Tibial nerve (tissue), 4 donors: ENCODE measurements at places on chromosomes 4 and X. TPM values are rescaled to one million over a fixed set of nuclear protein-coding genes. Genes with fewer than 3 reads are reported as not detected.

DNA sequence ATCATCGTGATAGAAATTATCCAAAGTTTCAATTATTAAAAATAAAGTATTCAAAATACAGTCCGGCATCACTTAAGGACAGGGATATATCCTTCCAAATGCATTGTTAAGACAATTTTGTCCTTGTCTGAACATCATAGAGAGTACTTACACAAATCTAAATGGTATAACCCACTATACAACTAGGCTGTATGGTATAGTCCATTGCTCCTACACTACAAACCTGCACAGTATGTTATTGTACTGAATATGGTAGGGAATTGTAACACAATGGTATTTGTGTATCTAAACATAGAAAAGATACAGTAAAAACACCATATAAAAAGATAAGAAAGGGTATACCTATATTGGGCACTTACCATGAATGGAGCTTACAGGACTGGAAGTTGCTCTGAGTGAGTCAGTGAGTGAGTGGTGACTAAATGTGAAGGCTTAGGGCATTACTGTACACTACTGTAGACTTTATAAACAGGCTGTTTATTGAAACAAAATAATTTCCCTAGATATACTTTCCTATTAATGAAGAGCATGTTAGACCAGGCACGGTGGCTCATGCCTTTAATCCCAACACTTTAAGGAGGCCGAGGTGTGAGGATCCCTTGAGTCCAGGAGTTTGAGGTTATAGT, 44.8 kb upstream of the PTPN13 start:
- H3K4me3 ChIP-seq: no peak overlapping the region
- H3K36me3 ChIP-seq: no peaks in the 10 kb centered on the region
- no peak overlapping the region for H3K27ac ChIP-seq
- DNase-seq: no peak
- peaks cover 16% of the 10 kb centered on the region for H3K4me1 ChIP-seq

DNA sequence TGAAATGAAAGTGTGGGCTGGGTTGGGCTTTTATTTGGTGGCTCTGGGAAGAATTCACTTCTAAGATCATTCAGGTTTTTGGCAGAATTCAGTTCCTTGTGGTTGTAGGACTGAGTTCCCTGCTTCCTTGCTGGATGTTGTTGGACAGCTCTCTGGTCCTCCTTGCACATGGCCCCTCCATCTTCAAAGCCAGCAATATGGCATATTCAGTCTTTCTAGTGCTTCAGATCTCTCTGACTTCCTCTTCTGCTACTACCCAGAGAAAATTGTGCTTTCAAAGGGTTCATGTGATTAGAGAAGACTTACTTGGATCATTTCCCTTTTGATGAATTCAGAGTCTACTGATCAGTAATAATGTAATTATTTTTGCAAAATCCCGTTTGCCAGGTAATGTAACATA, 12.8 kb upstream of the IGFBP7 start:
- H3K27me3 ChIP-seq: no peaks in the 10 kb centered on the region
- H3K4me3 ChIP-seq: no peak overlapping the region
- no peak for DNase-seq
- no peaks in the 10 kb centered on the region for H3K36me3 ChIP-seq

DNA sequence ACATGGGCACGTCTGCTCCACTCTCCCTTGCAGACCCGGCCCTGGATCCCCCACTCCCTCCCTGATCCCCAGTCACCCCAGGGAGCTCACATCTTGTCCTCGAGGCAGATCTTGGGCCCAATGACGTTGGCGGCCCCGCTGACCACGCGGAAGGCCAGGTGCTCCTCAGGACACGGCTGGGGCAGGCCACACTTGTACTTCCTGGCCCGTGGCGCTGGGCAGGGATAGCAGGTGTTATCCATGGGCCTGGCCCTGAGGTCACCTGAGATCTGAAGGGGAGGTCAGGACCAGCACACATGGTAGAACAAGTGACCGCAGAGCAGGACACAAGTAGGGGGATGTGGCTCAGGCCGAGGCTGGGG, 7.7 kb downstream of the FAM3A start:
- no peaks in the 10 kb centered on the region for H3K27me3 ChIP-seq
- no peak overlapping the region for H3K4me3 ChIP-seq
- H3K36me3 ChIP-seq: peaks cover 52% of the 10 kb centered on the region
- no peak overlapping the region for H3K27ac ChIP-seq
- H3K4me1 ChIP-seq: no peaks in the 10 kb centered on the region

- DNase-seq: no peak
- no peak overlapping the region for H3K4me3 ChIP-seq
- H3K4me1 ChIP-seq: no peaks in the 10 kb centered on the region
- no peaks in the 10 kb centered on the region for H3K36me3 ChIP-seq
- no peaks in the 10 kb centered on the region for H3K27me3 ChIP-seq
Observed at GRCh38 chr4:171235521-171235920, 577.7 kb upstream of the GALNTL6 start.

GRCh38 chr4:167419468-167420140, 185.3 kb upstream of the SPOCK3 start:
- H3K27me3 ChIP-seq: no peaks in the 10 kb centered on the region
- no peaks in the 10 kb centered on the region for H3K4me1 ChIP-seq

DNA sequence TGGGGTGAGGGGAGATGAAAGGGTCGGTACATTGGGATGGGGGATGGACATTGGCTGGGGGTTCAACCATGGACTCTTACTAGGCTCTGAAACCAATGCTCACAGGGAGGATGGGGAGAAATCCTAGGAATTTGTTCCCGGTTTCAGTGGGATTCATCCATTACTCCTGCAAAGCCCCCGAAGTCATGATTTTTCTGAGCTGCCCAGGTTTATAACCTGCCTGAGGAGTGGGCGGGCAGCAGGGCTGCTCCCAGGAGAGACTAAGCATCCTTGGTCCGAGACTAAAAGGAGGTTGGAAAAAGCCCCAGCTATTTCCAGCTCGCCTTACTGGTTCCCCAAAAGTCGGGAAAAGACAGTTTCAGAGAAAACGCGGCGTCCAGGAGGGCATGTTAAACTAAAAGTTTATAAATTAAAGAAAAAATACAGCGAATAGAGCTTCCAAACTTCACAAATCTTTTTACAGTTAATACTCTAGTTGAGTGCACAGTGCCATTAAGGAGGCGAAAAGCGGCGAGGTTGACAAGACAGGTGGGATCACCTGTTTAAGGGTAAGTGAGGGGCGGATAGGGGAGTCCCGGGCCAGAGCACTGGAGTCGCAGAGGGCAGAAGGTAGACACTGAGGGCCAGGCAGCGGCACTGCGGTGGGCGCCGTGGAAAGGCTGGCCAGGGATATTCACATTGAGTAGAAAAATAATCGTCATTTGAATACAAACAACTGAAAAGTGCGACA, 3.7 kb downstream of the NKX3-2 start:
- H3K4me1 ChIP-seq: peaks cover 20% of the 10 kb centered on the region
- H3K27ac ChIP-seq: no peak overlapping the region
- peaks cover 4% of the 10 kb centered on the region for H3K27me3 ChIP-seq
- no peak overlapping the region for H3K4me3 ChIP-seq
- H3K36me3 ChIP-seq: no peaks in the 10 kb centered on the region

DNA sequence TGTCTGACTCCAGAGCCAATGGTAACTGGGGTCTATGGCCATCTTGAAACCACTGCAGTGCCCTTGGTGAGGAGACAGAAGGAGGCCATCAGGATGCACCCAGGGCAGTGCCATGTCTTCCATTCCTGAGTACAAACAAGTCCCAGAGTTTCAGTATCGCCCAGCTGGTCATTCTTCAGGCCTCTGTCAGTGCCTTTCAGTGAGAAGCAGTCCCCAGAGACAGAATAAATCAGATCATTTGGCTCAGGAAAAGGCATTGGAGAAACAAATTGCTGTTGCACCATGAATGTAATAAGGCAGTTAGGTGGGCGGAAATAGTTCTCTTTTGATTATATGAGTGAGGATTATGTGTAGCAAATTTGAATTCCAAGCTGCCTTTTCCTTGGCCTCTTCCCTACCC, 21.3 kb downstream of the ADGRG4 start:
- no peaks in the 10 kb centered on the region for H3K27me3 ChIP-seq
- no peak for DNase-seq
- no peaks in the 10 kb centered on the region for H3K36me3 ChIP-seq
- no peak overlapping the region for H3K27ac ChIP-seq

DNA sequence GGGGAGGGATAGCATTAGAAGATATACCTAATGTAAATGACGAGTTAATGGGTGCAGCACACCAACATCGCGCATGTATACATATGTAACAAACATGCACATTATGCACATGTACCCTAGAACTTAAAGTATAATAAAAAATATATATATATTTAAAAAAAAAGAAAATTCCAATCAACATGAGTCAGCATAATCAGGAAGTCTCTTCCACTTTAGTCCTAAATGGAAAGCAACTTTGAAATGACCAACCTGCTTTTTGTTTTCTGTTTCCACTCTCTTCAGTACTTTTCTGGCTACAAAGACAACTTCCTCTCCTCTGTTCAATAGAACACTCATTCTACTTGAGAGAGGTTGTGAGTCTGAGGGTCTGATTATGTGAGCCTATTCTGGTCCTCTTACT, 13.5 kb upstream of the MAGEA8 start:
- no peak overlapping the region for H3K4me3 ChIP-seq
- no peaks in the 10 kb centered on the region for H3K4me1 ChIP-seq
- no peaks in the 10 kb centered on the region for H3K36me3 ChIP-seq
- no peak overlapping the region for H3K27ac ChIP-seq
- H3K27me3 ChIP-seq: no peaks in the 10 kb centered on the region
- DNase-seq: no peak

DNA sequence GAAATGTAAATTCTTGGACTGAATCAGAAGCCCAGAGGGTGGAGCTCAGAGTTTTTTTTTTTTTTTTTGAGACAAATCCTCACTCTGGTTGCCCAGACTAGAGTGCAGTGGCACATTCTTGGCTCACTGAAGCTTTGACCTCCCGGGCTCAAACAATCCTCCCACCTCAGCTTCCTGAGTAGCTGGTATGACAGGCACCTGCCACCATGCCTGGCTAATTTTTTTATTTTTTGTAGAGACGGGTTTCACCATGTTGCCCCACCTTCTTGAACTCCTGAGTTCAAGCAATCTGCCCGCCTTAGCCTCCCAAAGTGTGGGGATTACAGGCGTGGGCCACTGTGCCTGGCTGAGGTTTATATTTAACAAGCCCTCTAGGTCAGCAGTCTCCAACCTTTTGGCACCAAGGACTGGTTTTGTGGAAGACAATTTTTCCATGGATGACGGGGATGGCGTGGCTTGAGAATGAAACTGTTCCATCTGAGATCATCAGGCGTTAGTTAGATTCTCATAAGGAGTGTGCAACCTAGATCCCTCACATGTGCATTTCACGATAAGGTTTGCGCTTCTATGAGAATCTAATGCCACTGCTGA, 76.7 kb downstream of the FHIP1A start:
- DNase-seq: no peak
- no peaks in the 10 kb centered on the region for H3K4me1 ChIP-seq
- no peaks in the 10 kb centered on the region for H3K27me3 ChIP-seq
- H3K27ac ChIP-seq: no peak overlapping the region
- no peaks in the 10 kb centered on the region for H3K36me3 ChIP-seq
- H3K4me3 ChIP-seq: no peak overlapping the region

- H3K27ac ChIP-seq: no peak overlapping the region
- no peak overlapping the region for H3K4me3 ChIP-seq
- H3K27me3 ChIP-seq: no peaks in the 10 kb centered on the region
- DNase-seq: no peak
- no peaks in the 10 kb centered on the region for H3K36me3 ChIP-seq
- no peaks in the 10 kb centered on the region for H3K4me1 ChIP-seq
Observed at GRCh38 chr4:10690185-10690907, 5.8 kb upstream of the CLNK start.

- H3K4me1 ChIP-seq: no peaks in the 10 kb centered on the region
Observed at GRCh38 chr4:135731682-135732081, 1530.1 kb upstream of the PABPC4L start.

DNA sequence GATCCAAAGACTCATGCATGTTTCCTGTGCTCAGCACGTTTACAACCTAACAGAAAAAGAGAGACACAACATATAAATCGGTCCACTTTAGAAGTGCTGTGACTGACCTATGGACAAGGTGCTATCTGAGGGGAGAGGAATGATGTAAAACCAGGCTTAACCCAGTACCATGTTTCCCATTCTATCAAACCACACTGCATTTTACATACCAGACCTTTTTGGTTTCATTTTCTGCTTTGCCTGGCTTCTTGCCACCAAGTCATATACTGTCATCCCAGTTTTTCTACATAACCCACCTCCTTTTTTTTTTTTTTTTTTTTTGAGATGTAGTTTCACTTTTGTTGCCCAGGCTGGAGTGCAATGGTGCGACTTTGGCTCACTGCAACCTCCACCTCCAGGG, 82.2 kb downstream of the KLF8 start:
- no peak overlapping the region for H3K4me3 ChIP-seq
- no peaks in the 10 kb centered on the region for H3K4me1 ChIP-seq
- no peak overlapping the region for H3K27ac ChIP-seq
- no peaks in the 10 kb centered on the region for H3K27me3 ChIP-seq
- DNase-seq: no peak

GRCh38 chr4:150136481-150136880, 58.2 kb downstream of the DCLK2 start:
- no peak for DNase-seq
- no peak overlapping the region for H3K4me3 ChIP-seq
- no peaks in the 10 kb centered on the region for H3K36me3 ChIP-seq

- no peaks in the 10 kb centered on the region for H3K36me3 ChIP-seq
- DNase-seq: no peak
- H3K4me1 ChIP-seq: peaks cover 7% of the 10 kb centered on the region
- H3K27ac ChIP-seq: no peak overlapping the region
- H3K27me3 ChIP-seq: no peaks in the 10 kb centered on the region
Observed at GRCh38 chrX:119784747-119785446, 6.5 kb downstream of the RPL39 start.

- H3K4me3 ChIP-seq: no peak overlapping the region
- no peak for DNase-seq
- no peaks in the 10 kb centered on the region for H3K36me3 ChIP-seq
- H3K27me3 ChIP-seq: no peaks in the 10 kb centered on the region
- H3K4me1 ChIP-seq: no peaks in the 10 kb centered on the region
Observed at GRCh38 chr4:14520171-14520570, 482.1 kb upstream of the CPEB2 start.

DNA sequence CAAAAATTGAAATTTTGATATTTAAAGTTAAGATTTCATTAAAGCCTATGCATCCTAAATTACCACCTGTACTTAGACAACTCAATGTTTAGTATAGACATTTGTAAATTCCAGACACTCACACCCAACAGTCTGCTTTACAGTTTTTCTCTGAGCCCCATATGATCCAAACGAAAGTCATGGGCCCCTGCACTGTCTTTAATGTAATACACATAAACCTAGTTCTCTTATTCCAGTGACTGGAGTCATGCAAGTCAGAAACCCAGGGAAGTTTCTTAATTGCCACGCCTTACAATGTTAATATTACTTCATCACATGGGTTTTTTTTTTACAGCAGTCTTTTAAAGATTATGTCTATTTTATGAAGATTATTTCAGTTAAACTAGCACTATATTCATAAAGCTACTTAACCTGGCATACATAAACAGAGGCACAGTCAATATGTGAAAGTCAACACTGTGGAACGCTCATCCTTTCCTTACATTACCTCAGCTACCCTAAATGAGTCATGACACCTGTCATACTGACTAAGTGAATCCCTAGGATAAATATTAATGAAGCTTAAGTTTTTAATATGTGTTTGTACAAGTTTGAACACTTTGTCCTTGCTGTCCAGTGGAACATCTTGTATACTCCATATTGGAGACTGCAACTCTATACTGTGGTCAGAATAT, 67.7 kb upstream of the H2AZ1 start:
- H3K4me1 ChIP-seq: no peaks in the 10 kb centered on the region
- no peak for DNase-seq
- no peak overlapping the region for H3K4me3 ChIP-seq
- H3K27me3 ChIP-seq: no peaks in the 10 kb centered on the region
- H3K27ac ChIP-seq: no peak overlapping the region

The CCNA2 gene
- total RNA-seq: 3.1 TPM

The MAGEA2 gene
- total RNA-seq: not detected

The ARX gene
- total RNA-seq: not detected

The RHOXF2 gene
- total RNA-seq: not detected

The NPY1R gene
- total RNA-seq: 9.4 TPM

The TSPYL2 gene
- 180 TPM for total RNA-seq
